ENCODE measurements at places on chromosomes 1 and 21.
A peak's percentile ranks its signal among the peaks of the same experiment; 100 is the strongest.

DNA sequence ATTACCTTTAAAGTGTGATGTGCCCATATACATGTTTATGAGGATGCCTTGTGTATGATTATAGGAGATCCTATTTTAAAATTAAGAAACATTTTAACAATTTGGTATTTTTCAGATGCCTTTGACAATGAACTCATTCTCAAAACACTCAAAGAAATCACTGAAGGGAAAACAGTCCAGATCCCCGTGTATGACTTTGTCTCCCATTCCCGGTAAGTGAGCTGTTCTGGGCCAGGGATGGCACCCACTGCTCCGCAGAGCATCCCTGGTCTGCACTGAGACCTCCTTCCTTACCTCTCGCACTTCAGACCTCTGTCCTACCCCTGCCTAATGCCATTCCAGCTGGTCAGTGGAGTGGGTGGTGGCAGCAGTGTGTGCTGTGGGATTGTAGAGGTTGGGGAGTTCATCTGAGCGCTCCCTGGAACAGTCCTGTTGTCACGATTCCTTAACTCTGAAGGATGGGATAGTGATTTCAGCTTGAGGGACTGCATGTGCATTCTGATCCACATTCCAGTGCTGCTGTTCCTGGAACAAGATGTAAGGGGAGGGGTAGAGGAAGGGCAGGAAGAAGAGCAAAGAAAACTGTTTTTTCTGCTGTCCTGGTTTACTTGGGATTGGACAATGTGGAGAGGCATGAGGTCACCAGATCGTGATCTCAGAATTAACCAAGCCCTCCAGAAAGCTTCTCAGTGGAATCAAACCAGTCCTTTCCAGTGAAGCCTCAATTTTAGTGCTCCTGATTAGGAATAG lies 63.9 kb downstream of the UCK2 start:
- DNase-seq, result no peak

GRCh38 chr1:245663373-245663772 lies 508.6 kb downstream of the KIF26B start:
- DNase-seq, result no peak

GRCh38 chr1:197663162-197663953 lies 111.9 kb downstream of the DENND1B start:
- DNase-seq, result no peak

DNA sequence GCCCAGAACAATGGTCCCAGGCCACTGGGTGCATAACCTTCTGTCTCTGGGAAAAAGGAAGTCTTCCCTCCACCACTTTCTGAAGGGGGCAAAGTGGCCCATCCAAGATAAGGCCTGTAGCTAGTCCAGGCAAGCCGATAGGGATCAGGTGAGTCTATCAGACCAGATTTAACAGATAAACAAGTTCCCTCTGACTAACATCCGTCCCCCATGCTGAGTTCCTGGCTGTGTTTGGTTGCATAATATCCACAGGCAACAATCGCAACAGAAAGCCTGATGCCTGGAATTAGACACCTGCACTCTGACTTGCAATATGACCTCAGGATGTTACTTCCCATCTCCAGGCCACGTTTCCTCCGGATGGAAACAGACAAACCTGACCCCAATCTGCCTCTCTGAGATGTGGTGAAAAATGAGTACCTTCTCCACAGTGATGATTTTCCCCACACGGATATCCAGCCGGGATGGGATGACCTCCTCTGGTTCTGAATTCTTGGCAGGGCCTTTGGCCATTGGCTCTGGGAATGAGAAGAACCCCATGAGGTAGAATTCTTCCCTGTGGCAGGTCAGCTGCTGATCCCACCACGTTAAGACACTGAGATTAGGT lies 36.4 kb downstream of the YARS1 start:
- no peak for DNase-seq

- peak; percentile 69 for DNase-seq
These were observed 59.9 kb upstream of the CACNA1E start for GRCh38 chr1:181423301-181423918.
